Large intestine (tissue), 12 donors: ENCODE measurements at places on chromosomes 7 and 10. TPM values are rescaled to one million over a fixed set of nuclear protein-coding genes. Genes with fewer than 3 reads are reported as not detected.

- DNase-seq = no peak
Observed at GRCh38 chr7:28698840-28699239, 259.3 kb downstream of the TRIL start.

DNA sequence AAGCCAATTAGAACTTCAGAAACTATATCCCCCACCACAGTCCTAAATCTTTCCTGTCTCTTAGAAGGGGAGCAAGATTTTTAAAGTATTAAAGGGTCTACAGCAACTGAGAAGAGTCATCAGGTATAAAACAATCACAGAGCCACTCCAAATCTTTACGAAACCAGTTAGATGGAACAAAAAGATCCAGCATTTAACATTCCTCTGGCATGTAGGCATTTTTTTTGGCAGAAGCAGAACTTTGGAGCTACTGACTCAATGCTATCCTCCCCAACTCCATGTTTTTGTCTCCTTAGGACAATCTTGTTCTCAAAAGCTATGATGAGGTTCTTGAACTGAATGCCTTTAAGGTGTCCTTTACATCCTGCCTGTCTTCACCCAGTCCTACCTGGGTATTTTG is 333.3 kb downstream of the PRPF18 start:
- DNase-seq = no peak

DNA sequence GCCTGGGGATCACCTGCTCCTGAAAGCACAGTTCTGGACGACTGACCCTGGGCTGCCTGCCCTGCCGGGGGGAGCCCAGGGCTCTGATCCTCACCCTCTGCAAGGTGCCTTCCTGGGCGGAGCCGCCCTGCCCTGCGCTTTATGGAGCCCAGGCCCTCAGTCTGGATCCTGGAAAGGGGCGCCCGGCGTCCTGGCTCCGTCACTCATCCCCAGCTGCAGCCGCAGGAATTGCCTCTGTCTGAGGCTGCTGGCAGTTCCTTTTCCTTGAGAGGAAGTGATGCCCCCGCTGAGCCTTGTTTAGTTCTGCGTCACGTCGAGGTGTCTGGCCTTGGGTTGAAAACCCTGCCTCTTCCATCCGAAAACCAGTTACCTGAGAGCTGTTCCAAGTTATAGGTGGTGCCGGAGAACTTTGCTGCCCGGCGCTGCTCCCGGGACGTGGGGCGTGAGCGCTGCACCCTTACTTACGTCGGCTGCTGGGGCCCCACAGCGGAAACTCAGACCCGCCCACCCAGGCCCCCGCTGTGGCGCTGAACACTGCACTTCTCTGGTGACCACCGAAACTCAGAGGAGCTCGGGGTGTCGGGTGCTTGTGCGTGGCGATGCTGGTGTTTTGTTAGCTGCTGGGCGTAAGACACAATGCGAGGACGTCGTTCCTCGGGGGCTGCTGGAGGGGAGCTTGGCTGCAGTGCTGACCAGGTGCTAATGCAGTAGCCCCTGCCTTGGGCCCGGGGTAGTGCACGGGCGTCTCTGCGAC is 5.4 kb downstream of the MAFK start:
- no peak for DNase-seq

GRCh38 chr7:129777993-129778769 is 166.7 kb downstream of the NRF1 start:
- no peak for DNase-seq

DNA sequence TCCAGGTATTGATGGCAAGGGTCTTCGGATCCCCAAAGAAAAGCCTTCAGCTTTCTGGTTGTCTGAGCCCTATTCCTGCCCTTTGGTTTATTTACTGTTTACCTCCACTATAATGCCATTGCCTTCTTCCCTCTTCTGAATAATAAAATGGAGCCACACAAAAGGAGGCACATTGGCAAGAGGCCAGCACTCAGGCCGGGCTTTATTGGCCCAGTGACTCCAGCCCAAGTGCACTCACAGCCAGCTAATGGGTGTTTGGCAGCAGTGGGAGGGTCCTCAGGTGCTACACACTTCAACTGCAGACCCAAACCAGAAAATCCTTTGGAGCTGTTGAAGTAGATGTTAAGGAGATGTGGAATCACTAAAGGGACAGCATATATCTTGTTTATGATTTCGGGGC is 336.0 kb downstream of the PLXNA4 start:
- DNase-seq = no peak

DNA sequence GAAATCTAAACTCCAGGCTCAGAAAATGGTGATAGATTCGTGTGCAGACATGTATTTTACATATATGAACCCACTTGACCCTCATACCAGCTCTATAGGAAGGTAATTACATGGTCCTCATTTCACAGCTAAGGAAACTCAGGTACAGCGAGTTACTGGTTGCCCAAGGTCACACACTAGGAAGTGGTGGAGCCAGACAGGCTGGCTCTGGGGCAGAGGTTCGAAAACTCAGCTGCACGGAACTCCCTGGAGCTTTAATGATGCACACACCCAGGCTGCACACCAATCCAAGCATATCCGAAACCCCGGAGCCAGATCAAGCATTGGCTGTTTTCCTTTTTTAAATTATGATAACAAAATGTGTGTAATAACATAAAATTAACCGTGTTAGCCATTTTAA is 172.4 kb downstream of the COBL start:
- no peak for DNase-seq

DNA sequence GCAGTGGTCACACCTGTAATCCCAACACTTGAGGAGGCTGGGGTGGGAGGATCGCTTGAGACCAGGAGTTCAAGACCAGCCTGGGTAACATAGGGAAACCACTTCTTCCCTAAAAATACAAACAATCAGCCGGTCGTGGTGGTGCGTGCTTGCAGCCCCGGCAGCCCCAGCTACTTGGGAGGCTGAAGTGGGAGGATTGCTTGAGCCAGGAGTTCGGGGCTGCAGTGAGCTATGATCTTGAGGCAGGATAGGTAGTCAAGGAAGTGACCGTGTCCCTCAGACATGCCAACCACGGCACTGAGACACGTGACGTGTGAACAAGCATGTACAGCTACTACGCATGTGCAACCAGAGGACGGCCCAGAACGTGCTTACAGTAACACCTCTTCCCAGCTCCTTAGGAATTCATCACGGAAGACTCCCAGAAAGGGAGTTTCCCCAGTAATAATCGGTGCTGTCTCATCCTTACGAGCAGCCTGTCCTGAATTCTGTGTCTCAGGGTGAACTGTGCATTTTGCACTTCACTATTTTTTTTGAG is 5.3 kb downstream of the GUSB start:
- DNase-seq = no peak

GRCh38 chr7:7964250-7964649 is 4.3 kb upstream of the GLCCI1 start:
- DNase-seq = no peak

- DNase-seq = no peak
Observed at GRCh38 chr7:146635205-146636032, 518.8 kb downstream of the CNTNAP2 start.

DNA sequence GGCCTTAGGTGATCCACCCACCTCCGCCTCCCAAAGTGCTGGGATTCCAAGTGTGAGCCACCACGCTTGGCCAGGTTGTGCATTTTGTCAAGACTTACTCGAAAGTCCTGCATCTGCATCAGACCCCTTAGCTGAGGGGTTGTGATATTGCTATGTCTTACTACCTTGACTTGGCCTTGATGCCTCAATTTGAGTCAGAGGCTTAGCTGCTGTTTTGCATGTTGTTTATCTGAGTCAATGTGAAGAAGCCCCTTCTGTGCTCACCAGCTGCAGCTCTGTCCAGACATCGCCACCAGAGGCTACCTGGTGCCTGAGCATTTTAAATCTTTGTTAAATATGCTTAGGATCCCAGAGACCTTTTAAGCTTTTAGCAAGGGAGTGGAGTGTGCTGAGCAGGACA is 18.1 kb downstream of the UBE2D4 start:
- no peak for DNase-seq

- DNase-seq = no peak
Observed at GRCh38 chr10:103877861-103878260, 22.5 kb upstream of the SH3PXD2A start.

DNA sequence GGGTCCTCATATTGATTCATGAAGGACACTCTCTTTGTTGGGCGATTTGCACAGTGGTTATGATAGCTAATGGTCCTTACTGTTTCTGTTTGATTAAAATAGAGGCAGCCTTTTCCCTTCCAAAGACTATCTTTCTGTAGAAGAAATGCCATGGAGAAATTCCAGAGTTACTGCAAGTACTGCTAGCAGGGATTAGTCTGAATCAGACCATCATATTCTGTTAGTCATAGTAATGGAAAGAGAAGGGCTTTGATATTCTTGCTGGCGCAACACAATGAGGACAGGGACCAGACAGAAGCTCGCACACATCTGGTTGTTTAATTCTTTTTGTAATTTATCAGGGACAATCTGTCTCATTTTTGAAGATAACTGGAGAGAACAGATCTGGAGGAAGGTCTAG is 304.5 kb upstream of the FZD8 start:
- no peak for DNase-seq

GRCh38 chr10:114868870-114869519 is 47.4 kb downstream of the FHIP2A start:
- DNase-seq = no peak

GRCh38 chr10:121411004-121411403 is 187.2 kb downstream of the FGFR2 start:
- DNase-seq = no peak

DNA sequence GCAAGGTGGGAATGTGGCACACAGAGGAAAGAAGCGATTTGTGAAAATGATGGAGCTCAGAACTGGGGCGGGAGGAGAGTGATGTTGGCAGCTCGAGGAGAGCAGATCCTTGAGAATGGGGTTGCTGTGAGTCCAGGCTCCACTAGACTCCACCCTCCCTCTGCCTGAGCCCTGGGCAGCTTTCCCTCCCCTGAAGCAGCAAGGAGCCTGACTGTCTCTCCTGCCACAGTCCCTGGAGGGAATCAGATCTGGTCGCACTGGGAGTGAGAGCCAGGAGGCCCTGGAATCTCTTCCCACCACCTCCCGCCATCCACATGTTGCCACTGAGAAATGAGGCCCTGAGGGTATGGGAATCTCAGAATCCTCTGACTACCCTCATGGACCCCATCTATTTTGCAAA is 362.7 kb downstream of the PLXNA4 start:
- no peak for DNase-seq

- DNase-seq = no peak
Observed at GRCh38 chr7:117048114-117048866, 95.0 kb downstream of the ST7 start.

- DNase-seq = no peak
Observed at GRCh38 chr10:79905322-79906314, 43.3 kb downstream of the SFTPD start.

DNA sequence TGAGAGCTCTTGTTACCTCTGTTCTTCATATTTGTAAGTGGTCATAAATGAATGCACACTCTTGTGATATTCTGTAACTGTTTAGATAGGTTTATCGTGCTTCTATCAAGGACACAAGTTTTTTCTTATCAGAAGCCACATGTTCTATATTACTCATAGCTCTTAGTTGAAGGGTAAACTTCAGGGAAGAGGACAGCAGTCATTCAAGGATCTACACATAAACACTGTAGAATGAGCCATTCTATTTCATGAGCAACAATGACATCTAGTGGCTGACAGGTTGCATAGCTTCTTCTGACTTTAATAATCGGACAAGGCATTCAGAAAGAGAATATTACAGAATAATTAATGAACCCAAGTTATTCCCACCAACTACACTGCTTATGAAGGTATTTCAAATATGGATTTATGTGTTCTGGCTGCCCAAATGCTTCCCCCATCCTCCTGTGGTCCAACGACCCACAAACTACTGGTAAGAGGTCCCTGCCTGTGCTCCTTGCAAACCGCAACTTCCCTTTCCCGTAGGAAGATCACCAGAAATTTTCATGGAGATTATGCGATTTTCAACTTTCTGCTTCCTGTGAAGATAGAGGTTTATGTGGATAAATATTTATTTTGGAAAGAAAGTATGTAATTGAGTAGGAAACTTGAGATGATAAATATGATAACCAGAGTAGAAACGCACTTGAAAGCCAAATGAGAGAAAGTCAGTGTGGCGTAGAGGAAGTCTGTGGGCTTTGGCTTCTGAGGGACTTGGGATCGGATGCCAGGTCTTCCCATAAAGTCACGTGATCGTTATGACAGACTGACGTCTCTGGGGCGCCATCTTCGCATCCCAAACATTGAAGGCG is 16.8 kb upstream of the ABCB5 start:
- DNase-seq = peak; percentile 69

- no peak for DNase-seq
Observed at GRCh38 chr7:5584096-5584495, 160.5 kb upstream of the TNRC18 start.

DNA sequence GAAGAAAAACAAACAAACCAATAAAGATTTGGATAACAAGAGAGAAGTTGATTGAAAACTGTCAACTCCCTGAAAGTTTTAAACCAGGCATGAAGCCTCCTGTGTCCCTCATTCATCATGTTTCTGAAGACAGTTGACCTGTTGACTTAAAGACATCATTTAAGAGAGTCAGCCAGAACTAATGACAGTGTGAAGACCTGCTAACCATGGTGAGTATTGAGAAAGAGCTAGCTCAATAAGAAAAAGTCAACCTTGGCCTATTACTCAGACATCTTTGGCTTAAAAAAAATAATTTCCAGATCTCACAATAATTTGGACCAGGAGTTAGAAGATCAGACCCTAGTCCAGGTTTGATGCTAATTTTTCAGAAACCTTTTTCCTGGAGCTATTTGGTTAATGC is 45.3 kb upstream of the ANKRD1 start:
- DNase-seq = no peak

GRCh38 chr10:92377962-92378361 is 87.0 kb downstream of the MARCHF5 start:
- DNase-seq = no peak

- no peak for DNase-seq
Observed at GRCh38 chr10:30819341-30820181, 190.0 kb upstream of the LYZL2 start.

GRCh38 chr10:86700851-86701617 is 32.7 kb downstream of the LDB3 start:
- no peak for DNase-seq

DNA sequence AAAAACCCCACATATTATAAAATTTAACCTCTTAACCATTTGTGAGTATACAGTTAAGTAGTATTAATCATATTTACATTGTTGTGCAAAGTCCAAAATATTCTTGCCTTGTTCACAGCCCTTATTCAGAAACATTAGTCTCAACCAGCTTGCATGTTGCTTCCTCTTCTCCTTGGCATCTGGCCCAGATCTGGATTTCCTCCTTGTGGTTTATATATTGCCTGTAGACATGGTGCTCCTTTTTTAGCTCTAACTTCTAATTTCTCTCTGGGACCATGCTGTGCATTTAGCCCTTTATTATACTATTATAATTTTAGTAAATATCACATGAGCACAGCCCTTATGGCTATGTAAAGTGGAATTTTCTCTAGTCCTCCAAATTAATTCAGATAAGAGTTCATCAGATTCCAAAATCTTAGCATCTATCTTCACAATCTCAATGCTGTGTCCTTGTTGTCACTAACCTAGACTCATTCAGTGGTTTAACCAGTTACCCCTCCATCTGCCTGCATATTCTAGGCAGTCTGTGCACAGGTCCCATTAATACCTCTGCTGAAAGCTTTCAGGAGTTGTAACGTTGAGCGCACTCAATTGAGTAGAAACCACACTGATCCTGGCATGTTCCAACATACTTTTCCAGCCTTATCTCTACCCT is 7.9 kb downstream of the CPED1 start:
- peak; percentile 32 for DNase-seq

Gene SPDYE2
- polyA plus RNA-seq = 3.2 TPM

Gene GPR22
- 2.5 TPM for polyA plus RNA-seq

Gene TAS2R38
- 0.16 TPM for polyA plus RNA-seq

Gene PLAC9
- polyA plus RNA-seq = 17.8 TPM

Gene SPDYE11
- 0.51 TPM for polyA plus RNA-seq

Gene OR2A1
- 0.94 TPM for polyA plus RNA-seq

Gene HABP2
- 27.7 TPM for polyA plus RNA-seq

Gene LRIT1
- polyA plus RNA-seq = not detected

Gene NEUROG3
- polyA plus RNA-seq = 3.1 TPM
